Stimulated activated CD8-positive, alpha-beta memory T cell treated with anti-CD3 and anti-CD28 coated beads, Interleukin-2, amount 100 ng/mL, for 1 hour (primary cell): ENCODE measurements at places on chromosomes 2 and 18.

- DNase-seq, result no peak
Measured at GRCh38 chr18:76685402-76685801, 137.0 kb upstream of the ZNF236 start.

- DNase-seq, result no peak
Measured at GRCh38 chr2:75012080-75012479, 53.6 kb downstream of the POLE4 start.

DNA sequence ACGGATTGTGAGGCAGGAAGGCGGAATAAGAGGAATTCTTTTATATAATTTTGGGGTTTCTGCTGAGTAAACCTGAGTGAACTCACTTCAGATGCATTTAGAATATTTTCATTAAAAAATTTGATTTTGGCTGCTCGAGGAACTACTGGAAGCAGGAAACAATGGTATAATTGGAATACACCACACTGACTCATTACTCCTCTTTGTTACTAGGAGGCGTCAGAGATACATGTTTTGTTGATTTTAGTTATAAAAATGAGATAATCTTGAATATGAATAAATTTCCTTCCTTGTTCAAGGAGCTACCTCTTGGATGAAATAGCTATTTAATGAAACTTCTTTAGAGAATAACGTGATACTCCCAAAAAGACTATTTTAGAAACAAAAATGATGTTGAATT lies 97.4 kb downstream of the ANKRD36 start:
- no peak for DNase-seq

DNA sequence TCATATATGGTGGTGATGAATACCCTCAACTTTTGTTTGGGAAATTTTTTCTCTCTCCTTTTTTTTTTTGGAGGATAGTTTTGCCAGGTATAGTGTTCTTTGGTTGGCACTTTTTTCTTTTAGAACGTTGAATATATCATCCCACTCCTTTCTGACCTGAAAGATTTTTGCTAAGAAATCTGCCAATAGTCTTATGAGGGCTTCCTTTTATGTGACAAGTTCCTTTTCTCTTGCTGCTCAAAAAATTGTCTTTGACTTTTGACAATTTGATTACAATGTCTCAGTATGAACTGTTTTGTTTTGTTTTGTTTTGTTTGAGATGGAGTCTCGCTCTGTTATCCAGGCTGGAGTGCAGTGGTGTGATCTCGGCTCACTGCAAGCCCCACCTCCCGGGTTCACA lies 21.5 kb downstream of the GNAL start:
- DNase-seq, result no peak

GRCh38 chr2:207055257-207055656 lies 110.5 kb downstream of the KLF7 start:
- DNase-seq, result no peak

DNA sequence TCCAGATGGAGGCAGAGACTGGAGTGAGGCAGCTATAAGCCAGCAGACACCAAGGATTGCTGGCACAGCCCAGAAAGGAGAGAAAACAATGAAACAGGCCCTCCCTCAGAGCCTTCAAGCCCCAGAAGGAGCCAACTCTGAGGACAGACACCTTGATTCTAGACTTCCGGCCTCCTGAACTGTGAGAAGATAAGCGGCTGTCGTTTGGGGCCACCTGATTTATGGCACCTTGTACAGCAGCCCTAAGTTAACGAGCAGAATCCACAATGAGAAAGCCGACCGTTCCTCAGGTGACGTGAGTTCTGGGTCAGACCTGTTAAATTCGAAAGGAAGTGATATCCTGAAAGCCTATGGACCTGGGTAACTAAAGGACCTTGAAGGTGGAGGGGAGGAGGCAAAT lies 7.3 kb upstream of the CNDP2 start:
- DNase-seq, result no peak

DNA sequence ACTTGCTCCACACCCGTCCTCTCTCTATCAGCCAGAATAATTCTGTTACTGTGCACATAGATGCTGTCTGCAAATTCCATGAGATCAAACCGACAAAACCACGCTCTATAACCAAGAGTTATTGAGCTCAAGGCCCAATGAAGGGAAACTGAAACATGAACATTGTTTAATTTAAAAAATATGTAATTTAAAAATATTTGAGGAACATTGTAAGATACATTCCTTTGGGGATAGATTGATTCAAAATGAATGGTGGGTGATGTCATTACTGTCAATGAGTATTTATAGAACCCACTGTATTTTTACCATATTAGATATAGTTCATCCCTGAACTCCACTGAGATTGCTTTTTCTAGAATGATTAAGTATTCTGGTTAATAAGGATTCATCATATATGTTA lies 50.4 kb downstream of the NCKAP5 start:
- no peak for DNase-seq

DNA sequence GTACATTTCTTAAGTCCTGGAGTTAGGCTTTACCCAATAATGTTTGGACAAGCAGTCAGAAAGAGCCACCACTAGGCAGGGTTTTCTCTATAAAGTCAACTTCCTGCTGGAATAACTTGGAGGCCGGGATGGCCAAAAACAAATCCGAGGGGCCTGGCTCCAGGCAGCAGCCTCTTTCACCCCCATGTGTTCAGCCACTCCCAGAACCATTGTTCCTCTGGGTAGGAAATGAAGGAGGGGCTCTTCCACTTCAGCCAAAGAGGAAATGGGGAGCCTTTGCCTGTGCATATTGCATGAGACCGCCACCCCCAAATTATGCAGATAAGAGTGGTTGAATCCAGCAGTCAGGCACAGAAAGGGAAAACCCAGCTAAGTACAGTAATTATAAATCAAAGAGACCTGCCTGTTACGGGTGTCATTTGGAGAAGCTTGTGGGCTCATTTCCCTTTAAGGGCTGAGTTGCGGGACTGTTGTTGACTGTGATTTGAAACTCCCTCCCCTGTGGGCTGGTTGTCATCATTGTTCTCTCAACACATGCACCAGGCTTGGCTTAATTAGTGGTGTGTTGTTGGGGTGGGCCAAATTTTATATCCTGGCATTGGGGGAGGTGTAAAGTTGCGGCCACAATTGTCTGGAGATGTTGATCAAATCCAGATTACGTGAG lies 212.8 kb upstream of the SOX11 start:
- DNase-seq, result no peak

DNA sequence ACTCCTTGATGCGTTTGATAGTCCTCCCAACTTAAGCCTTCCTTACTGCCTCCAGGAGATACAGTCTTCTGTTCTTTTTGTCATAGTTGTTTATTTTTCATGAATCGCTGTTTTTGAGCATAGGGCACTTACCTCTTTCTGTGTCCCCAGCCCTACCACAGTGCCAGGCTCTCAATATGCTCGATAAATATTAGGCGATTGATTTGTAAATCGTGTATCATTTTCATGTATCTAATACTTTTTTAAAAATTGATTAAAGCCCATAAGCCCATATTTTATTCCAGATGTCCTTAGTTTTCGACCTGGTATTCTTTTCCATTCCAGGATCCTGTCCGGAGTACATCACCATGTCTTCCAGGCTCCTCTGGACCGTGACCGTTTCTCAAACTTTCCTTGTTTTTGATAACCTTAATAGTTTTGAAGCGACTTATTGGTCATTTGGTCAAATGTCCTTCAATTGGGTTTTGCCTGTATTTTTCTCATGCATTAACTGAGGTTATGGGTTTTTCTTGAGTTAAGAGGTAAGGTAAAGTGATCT lies 444 bp upstream of the MMADHC start:
- DNase-seq, result no peak

DNA sequence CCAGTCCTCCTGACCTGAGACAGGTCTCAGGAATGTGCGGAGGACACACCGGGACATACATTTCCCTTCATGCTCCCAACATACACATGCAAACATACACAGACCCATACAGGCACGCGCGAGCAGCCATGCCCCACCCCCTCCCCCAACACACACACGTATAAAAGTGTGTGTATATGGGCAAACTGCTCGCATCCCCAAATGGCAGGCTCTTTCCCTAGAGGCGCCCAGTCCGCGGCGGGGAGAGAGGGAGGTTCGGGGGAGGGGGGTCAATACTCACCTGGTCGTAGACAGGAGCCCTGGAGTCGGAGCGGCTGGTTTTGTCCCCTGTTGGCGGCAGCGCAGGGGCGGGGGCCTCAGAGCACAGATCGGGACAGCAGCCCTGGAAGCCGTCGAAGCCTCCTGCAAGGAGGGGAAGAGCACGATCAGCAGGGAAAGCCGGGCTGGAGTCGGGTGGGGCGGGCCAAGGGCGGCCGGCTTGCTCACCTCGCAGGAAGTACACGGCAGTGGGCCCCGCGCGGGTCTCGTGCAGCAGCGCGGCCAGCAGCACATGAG lies 682 bp downstream of the DUSP2 start:
- DNase-seq, result no peak

DNA sequence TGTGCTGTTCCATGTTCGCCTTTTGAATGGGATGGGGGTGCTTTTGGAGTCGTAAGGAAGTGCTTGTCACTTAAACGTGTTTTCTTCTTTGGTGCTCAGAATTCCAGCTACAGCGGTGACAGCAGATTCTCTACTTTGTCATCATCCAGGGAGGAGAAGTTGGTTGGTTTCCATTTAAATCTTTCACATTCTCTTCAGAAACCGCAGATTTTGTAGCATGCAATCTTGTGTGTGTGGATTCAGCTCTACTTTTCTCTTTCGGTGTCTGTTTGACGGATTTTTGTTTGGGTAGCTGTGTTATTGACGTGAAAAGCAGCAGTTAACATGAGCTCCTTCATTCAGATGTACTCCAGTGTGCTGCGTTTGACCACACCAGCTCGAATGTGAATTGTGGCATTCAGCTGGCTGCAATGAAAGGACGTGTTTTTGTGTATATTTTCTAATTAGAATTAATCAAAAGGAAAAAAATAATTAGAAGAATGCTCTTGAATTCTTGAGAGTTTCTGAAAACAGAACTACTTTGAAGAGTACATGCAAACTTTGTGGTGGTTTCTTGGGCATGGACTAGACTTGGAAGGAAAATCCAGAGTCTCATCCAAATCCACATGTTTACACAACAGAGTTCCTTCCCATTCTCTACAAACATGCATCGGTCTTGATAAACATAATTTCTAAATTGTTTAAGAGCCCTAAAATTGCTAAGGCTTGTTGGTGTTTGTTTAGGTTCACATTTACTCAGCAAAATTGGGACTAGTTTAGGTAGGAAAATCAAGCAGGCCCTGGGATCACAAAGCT lies 68.7 kb upstream of the RBM44 start:
- DNase-seq, result no peak

- DNase-seq, result no peak
Measured at GRCh38 chr2:41720331-41721251, 327.2 kb upstream of the PKDCC start.

GRCh38 chr2:136527560-136527959 lies 237.8 kb upstream of the THSD7B start:
- no peak for DNase-seq
